ENCODE measurements at places on chromosomes 4 and X.

DNA sequence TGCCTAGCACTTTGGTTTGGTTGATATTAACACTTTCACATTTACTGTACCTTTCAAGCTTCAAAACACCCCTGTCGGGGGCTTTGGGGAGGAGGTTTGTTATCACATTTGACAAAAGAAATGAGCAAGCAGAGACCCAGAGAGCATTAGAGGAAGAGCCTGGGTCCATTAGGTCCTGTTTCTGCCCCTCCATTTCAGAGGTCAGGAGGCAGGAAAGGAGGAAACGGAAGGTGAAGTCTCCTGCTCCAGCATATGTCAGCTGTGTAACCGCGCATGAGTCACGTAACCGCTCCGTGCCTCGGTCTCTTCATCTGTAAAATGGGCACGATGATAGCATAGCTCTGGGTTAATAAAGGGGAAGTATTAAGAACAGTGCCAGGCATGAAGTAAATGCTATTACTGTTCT is 201.9 kb upstream of the BCOR start:
- DNase-seq: no peak

- DNase-seq: no peak
Measured at GRCh38 chr4:114997576-114998247, 115.7 kb downstream of the NDST4 start.

GRCh38 chr4:55253948-55254593 is 92.0 kb upstream of the SRD5A3 start:
- DNase-seq: no peak

DNA sequence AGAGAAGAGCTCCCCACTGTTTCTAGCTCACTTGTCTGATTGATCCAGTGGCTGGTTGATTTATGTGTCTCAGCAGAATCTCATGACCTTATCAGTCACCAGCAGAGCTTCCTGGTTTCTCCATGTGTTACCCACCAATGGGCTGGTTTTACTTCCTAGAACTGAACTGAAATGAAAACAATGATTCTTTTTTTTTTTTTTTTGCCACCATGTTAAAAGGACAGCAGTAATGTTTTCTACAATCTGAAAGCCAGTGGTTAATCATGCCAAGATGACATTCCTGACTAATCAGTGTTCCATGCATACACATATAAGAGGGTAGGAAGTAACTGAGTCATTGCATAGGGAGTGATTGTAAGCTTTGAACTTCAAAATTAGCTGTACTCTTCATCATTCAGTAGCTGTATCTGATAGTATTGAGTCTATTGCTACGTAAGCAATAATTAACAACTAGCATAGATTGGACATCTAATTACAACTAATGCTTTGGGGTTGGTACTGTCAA is 67.7 kb downstream of the SLC4A4 start:
- no peak for DNase-seq

GRCh38 chr4:75511841-75512240 is 2.4 kb downstream of the RCHY1 start:
- no peak for DNase-seq

DNA sequence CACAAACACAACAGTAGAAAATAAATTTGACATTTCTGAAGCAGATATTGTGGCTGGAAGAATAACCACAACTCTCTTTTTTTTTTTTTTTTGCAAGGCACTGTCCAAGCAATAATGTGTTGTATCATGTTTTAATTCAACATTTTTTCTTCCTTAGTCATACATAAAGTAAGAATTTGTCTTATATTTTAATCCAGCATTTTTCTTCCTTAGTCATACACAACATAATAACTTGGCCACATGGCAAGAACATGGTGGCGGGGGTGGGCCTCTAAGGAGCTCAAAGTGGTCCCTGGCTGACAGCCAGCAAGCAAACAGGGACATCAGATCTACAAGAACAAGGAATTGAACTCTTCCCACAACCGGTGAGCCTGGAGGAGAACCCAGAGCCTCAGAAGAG is 20.2 kb downstream of the FBXW7 start:
- no peak for DNase-seq

GRCh38 chrX:119008110-119008744 is 33.8 kb downstream of the LONRF3 start:
- peak; percentile 25 for DNase-seq

GRCh38 chr4:120865985-120866384 is 56.5 kb downstream of the PRDM5 start:
- no peak for DNase-seq

- DNase-seq: no peak
Measured at GRCh38 chrX:118502161-118502789, 6.7 kb downstream of the DOCK11 start.

DNA sequence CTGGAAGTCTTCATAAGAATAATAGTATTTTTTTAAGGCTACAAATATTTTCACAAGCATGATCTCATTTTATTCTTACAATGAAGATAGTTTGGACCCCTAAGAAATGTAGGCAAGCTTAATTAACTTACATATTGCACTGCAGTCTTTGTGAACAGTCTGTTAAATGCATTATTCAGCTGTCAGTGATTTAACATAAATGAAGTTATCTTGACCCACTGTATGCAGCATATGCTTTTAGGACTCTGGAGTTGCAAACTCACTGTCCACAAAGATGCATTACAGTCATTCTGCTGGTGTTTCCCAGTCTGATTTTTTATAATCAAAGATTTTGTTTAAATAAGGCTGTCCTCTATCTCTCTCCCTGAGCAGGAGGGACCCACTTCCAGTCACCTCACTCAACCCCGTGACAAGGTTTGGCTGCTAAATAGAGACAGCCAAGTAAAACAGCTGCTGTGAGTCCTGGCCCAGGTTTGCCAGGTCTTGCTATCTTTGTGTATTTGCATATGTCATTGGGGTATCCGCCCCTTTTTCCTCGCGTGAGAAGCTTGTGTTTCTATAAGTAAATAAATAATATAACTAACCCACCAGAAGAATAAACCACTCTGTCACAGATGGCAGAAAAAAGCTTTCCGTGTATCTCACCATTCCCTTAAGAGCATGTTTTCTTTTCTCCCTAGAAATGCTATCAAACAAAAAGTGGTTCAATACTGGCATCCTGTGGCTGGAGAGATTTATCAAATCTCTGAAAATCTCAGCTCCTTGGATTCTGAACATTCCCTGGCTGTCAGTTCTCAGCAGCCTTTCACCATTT is 67.0 kb downstream of the SLC7A11 start:
- DNase-seq: no peak

DNA sequence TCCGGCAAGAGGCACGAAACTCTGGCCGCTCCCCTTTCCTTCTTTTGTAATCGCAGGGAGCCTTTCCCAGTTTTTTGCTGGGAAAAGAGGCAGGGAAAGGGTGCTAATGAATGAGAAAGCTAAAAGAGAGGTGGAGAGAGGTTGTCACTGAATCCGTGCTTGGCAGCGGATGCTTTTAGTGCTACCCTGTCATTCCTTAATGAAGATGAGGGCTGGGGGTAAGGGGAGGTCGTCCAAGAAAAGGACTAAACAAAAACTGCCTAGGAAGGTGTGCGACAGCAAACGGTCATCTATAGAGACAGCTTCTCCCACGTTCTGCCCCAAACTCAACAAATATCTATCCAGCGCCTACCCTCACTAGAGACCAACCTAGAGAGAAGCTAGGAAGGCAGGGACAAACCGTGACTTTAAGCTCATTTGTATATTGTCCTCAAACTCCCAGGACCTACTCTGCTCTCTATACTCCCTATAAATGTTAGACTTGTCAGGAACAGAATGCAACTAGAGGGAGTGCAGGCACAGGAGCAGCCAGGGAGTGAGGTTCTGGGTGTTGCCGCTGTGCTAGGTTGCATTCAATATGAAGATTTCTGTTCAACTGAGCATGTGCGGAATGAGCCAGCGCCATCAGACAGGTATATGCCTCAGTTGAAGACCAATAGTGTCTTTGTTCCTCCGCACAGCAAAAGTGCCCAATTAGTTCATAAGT is 777 bp upstream of the CASK start:
- DNase-seq: peak; percentile 9

DNA sequence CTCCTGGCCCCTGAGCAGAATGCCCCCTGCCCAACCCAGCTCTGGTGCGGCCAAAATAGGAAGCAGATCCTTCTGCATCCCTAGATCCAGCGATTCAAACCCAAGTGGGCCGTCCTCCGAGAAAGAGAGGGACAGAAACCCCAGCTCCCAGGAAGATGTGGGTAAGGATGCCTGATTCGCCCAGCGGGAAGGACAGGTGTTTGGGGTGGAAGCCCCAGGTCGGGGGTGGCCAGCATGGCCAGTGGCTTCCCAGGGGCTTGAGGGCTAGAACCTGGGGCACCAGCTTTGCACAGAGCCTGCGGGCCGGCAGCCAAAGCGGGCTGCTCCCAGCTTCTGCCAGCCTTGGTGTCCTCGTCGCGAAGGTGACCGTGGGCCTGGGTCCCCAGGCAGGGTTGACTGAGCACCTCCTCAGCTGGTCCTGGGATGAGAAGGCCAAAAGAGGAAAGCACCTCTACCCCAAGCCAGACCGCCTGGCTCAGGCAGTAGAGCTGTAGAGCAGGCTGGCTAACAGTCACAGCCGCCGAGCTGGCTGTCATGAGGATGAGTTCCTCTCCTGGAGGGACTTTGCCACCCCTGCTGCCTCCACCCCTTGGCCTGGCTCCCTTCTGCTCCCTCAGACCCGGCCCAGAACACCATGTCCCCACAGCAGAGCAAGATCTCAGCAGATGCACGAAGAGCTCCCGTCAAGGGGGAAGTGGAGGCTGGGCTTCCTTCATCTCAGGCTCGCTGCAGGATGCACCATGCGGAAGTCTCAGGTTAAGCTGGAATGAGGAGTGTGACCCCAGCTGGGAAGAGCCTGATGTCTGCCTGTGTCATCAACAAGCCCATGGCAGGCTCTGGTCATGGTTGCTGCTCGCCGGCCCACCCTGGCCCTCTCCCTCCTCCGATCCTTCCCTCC is 59.9 kb downstream of the CPZ start:
- no peak for DNase-seq

- no peak for DNase-seq
Measured at GRCh38 chrX:103441878-103442535, 65.7 kb downstream of the BEX3 start.

GRCh38 chr4:109939190-109939589 is 26.5 kb downstream of the EGF start:
- no peak for DNase-seq

- DNase-seq: no peak
Measured at GRCh38 chrX:74451450-74452198, 30.3 kb downstream of the SLC16A2 start.

DNA sequence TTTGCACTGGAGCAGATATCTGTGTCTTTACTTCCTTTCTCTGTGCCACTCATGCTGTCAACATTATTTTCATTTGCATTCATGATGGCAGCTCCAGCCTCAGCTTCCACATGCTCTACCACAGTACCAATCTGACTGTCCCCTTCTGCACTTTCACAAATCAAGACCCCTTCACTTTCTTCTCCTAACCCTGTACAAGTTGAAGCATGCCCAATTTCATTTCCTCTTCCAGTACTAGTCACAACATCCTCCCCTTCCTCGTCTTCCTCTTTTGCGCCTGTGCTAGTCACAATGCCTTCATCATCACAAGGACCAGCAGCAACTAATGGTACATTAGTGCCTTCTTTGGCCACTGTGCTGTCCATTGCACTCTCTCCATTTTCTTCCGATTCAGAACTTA is 26.5 kb downstream of the BOD1L1 start:
- no peak for DNase-seq

DNA sequence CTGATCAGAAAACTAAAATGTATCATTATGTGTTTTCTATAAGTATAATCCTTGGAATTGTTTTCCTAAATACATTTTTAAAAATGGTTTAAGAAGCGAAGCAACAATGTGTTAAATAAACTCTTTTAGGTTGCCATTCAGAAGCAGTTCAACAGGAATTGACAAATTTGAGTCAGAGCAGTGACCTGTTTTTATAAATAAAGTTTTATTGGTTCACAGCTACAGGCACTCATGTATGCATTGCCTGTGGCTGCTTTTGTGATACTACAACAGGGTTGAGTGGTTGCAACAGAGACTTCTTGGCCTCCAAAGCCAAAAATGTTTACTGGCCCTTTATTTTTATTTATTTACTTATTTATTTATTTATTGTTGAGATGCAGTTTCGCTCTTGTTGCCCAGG is 99.5 kb downstream of the FRMPD4 start:
- no peak for DNase-seq

- DNase-seq: no peak
Measured at GRCh38 chr4:107755841-107756356, 35.9 kb upstream of the PAPSS1 start.

- no peak for DNase-seq
Measured at GRCh38 chrX:119121341-119121740, 6.3 kb downstream of the KIAA1210 start.

- DNase-seq: no peak
Measured at GRCh38 chrX:100673397-100673953, 29.5 kb downstream of the SRPX2 start.

- DNase-seq: no peak
Measured at GRCh38 chr4:74370912-74371311, 6.0 kb downstream of the EREG start.

DNA sequence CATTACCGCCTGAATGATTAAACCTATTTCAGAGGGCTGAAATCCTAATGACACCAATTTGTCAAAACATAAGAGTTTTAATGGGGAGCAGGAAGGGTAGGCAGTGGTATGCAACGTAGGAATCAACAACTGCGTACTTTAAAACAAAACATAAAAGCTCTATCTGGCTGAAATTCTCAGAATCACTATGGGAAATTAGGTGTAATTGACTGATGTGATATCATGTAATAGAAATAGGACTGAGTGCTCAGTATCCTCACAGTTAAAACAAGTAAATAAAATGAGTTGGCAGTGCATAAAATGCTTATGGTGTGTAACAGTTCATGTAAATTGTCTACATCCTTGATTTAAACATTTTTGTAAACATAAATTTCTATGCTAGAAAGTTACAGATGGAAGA is 13.6 kb upstream of the IGSF1 start:
- DNase-seq: no peak

DNA sequence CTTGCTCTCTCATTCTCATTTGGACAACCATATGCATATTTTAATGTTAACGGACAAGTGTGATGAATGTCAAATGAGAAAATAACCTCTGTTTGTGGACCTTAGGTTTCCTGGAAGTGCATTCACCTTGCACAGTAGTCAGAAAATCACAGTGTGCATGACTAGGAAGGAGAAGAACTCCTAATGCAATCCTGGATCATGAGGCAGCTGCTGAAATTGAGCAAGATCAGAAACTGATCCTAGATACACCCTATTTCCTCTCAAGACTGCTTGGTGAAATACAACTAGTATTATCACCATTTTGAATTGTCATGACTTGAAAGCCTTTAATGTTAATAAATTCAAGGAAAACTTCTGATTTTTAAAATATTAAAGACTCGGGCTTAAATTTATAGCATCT is 1148.9 kb downstream of the STIM2 start:
- no peak for DNase-seq

- DNase-seq: no peak
Measured at GRCh38 chrX:4841216-4841745, 1127.8 kb upstream of the PRKX start.

DNA sequence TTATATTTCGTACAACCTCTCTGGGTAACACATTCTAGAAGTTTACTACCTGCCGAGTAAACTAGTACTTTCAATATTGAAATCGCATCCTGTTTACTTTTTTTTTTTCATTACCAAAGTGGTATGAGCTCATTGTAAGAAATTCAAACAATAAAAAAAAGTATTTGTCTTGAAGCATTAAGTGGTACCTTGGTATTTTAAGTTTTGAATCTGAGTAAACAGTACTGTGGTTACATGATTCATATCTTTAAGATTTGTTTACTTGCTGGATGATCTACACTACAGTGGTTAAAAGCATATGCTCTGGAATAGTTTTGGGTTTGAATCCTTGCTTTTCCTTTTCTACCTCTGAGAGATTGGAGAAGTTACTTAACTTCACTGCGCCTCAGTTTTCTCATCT is 3.8 kb upstream of the MMGT1 start:
- no peak for DNase-seq

Data from activated T-cell treated with anti-CD3 and anti-CD28 coated beads for 1 hour (primary cell).